ENCODE measurements at places on chromosomes 3 and 15.

DNA sequence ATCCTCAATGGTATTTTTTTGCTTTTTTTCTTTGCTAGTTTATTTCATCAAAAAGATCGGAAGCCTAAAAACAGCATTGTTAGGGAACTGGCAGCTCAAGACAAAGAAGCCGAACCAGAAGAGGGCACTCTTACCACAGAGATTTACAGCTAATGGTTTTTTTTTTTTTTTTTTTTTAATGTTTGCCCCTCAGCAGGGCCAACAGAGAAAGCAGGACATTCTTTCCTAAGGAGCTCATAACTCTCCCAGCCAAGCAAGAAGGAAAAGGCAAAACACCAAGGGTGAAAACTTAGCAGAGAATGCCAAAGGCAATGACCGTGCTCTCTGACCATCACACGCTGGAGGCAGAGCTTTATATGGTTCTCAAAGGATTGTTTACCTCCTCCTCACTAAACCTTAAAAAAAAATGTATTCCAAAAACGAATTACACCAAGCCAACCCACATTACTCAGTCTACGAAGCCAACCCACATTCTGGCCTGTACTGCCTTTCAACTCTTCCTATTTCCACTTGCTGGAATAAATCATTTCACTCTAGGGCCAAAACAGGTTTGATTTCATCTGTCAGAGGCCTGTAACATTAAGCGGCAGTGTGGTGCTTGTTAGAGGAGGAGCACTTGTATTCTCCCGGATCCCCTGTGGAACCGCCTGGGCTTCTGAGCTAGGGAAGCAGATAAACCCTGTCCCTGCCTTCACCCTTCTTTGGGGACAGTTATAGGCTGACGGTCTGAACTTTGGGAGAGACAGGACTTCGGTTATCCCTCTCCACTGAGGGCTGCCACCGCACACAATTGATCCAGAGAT is 35.6 kb upstream of the GYG1 start:
- no peak for DNase-seq

GRCh38 chr3:11607816-11608215 is 35.9 kb downstream of the VGLL4 start:
- no peak for DNase-seq

- no peak for DNase-seq
Observed at GRCh38 chr3:126472277-126473006, 3.2 kb downstream of the ZXDC start.

- no peak for DNase-seq
Observed at GRCh38 chr3:51940648-51941462, 849 bp downstream of the RRP9 start.

DNA sequence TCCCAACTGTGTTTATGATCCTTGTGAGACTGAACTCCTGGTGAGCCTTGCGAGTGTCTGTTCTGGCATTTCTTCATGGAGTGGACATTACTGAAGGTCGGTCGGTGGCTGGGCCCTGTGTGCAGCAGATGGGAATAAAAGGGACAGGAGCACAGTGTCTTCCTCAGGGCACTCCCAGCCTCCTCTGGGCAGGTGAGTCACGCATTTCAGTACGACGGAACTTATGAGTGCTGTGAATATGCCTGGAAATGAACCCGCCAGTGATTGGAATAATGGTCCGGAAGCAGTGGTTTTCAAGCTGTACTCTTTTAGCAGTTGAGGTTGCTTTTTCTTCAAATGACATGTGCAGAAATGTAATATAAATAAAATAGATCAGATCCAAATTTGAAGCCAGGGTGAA is 55.1 kb downstream of the LARS2 start:
- DNase-seq, result no peak

- DNase-seq, result no peak
Observed at GRCh38 chr3:109985943-109986555, 648.7 kb upstream of the DPPA4 start.

- no peak for DNase-seq
Observed at GRCh38 chr3:98602078-98602678, 8.8 kb upstream of the CPOX start.

GRCh38 chr15:48046813-48047438 is 73.9 kb upstream of the SLC24A5 start:
- DNase-seq, result no peak

DNA sequence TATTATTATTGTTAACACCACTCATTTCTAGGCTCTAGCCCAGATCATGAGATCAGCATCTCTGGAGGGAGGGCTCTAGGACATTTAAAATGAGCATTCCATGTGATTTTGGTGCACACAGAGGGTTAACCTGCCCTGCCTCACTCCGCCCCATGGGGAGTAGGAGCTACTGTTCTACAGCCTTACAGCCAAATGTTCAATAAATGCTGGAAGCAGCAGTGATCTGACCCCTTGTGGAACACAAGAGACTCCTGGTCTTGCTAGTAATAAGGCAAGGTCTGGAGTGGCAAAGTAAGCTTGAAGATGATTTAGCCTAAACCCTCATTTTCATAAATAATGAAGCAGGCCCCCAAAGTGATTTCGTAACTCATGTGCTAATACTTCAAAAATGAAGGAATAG is 166.4 kb upstream of the EOMES start:
- no peak for DNase-seq

GRCh38 chr3:162507397-162507796 is 1010.8 kb downstream of the OTOL1 start:
- DNase-seq, result no peak

- DNase-seq, result no peak
Observed at GRCh38 chr3:117728226-117728625, 1018.6 kb downstream of the TUSC7 start.

DNA sequence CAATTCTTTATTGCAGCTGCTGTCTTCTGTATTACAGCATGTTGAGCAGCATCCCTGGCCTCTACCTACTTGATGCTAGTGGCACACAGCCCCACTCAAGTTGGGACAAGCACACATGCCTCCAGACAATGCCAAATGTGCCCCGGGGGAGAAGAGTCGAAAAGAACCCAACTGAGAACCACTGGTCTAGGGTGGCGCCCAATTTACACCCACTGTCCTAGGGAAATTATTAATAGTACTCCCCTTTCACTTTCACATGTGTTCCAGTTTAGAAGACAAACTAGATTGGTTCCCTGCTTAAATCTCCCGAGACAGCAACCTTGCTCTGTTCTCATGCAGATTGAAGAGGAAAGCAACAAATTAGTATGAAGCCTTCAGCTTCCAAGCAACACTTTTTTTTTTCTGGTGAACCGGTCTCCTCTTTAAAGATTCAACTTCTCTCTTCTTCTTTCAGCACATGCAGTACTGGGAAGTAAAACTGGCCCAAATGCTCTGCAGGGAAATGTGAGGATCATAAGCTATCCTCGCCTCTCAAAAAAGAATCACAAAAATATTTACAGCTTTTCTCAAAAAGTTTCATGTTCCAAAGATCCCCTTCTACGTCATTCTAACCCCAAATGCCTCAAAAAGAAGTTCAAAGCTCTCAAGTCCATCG is 823.9 kb upstream of the CFAP20DC start:
- no peak for DNase-seq

DNA sequence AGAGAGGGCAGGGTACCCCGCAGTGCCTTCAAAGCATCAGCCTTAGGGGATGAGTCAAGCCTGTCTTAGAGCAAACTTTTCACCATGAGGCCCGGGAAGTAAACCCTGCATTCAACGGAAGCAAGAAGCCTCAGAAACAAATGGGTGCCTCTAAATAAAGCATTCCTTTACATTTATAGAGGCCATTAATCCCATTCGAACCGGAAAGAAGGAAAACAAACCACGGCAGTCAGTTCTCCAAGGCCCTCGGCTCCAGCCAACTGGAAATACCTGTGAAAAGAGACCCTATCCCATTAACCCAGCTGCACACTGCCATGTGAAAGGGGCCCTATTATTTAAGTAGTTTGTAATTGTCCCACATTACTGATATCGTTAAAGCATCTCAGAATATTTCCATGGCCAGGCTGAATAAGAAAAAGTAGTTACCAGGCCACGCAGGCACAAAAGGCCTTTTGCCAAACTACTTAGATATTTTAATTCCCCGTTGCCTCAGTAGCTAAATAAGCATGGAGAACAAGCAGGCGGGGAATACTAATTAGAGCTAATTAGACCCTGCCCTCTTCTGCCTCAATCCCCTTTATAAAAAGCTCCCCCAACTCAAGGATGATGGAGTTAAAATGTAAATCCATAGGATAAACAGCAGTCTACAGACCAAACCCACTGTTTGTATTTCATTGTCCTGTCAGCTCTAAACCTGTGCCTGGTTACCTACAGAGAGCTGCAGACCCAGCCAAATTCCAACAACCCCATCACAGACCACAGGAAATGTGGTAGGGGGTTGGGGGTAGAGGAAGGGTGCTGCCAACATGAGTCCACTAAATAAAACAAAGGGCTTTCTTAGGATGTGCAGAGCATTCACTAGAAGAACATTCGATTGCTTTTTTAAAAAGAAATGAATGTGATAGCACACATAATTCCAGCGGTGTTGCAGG is 4.1 kb downstream of the ITGB5 start:
- DNase-seq, result no peak

DNA sequence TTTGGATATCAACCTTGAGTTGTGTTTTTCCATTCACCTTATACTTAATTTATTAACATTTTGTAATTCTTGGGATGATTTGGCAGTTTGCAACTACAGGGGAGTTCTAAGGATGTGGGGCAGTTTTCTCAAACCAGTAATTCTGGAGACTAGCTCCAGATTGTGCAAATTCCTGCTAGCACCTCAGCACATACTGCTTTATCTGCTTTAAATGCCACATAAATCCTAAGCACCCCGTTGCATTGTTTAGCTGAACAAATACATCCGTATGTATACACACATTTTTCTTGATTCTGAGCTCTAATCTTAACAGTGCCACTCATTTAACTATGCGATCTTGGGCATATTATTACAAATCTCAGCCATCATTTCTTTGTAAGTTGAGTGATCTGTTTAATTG is 16.9 kb upstream of the UTS2B start:
- DNase-seq, result no peak

Data from stimulated activated CD8-positive, alpha-beta memory T cell treated with anti-CD3 and anti-CD28 coated beads, Interleukin-4, amount 100 ng/mL, for 1 hour (primary cell).